ENCODE measurements at places on chromosomes 2 and 18. TPM values are rescaled to one million over a fixed set of nuclear protein-coding genes. Genes with fewer than 3 reads are reported as not detected.

Gene CROCC2
- total RNA-seq, result not detected

Gene KCNK3
- not detected for total RNA-seq

Gene EFHD1
- total RNA-seq, result 0.07 TPM

Gene GGCX
- total RNA-seq, result 38.1 TPM

Gene SATB2
- 0.68 TPM for total RNA-seq

Gene RAB6C
- under 0.01 TPM for total RNA-seq

Gene TSPYL6
- total RNA-seq, result not detected

Gene RFX8
- not detected for total RNA-seq

Gene SRD5A2
- 0.07 TPM for total RNA-seq

Gene ECEL1
- total RNA-seq, result not detected

Gene ITM2C
- total RNA-seq, result 9.0 TPM

Gene TMEM247
- total RNA-seq, result not detected

Gene FBXO36
- total RNA-seq, result 5.1 TPM

Gene CD226
- total RNA-seq, result 0.34 TPM

Gene HIBCH
- total RNA-seq, result 10.3 TPM

Gene B4GALT6
- total RNA-seq, result 5.6 TPM

Gene KATNAL2
- total RNA-seq, result 3.9 TPM

Gene COL3A1
- total RNA-seq, result under 0.01 TPM

Gene ADGRF3
- total RNA-seq, result 0.07 TPM

Gene DCC
- not detected for total RNA-seq

Gene ZNF385B
- not detected for total RNA-seq

Gene VSNL1
- 2.1 TPM for total RNA-seq

Gene CHRNG
- total RNA-seq, result not detected

Gene PIEZO2
- total RNA-seq, result not detected

Gene SERPINB3
- total RNA-seq, result 32.5 TPM

Gene CD302
- under 0.01 TPM for total RNA-seq

Gene MAP3K19
- not detected for total RNA-seq

Gene STARD6
- not detected for total RNA-seq

Gene DNAH6
- total RNA-seq, result 0.14 TPM

Gene DLX1
- total RNA-seq, result 0.14 TPM

Gene NT5C1B
- total RNA-seq, result not detected

Gene PAX8
- total RNA-seq, result 1.1 TPM

Gene MC4R
- not detected for total RNA-seq

Gene PRSS56
- not detected for total RNA-seq

Gene KCTD1
- total RNA-seq, result 14.4 TPM

Gene GPR17
- total RNA-seq, result not detected

Gene NCKAP5
- total RNA-seq, result 5.2 TPM

Data from nasal cavity respiratory epithelium epithelial cell of viscerocranial mucosa (primary cell).